ENCODE measurements at places on chromosomes 16 and 17.
A peak's percentile ranks its signal among the peaks of the same experiment; 100 is the strongest.

GRCh38 chr17:45334701-45335677 lies 18.2 kb upstream of the MAP3K14 start:
- no peak for DNase-seq

- no peak for DNase-seq
Measured at GRCh38 chr17:78937561-78937960, 12.4 kb upstream of the TIMP2 start.

GRCh38 chr16:31441956-31442355 lies 633 bp downstream of the ZNF843 start:
- no peak for DNase-seq

- DNase-seq, result no peak
Measured at GRCh38 chr16:1825381-1825863, 1.2 kb downstream of the HAGH start.

- no peak for DNase-seq
Measured at GRCh38 chr17:37706446-37706845, 38.4 kb downstream of the HNF1B start.

- no peak for DNase-seq
Measured at GRCh38 chr17:3911271-3912053, 4.8 kb downstream of the P2RX1 start.

DNA sequence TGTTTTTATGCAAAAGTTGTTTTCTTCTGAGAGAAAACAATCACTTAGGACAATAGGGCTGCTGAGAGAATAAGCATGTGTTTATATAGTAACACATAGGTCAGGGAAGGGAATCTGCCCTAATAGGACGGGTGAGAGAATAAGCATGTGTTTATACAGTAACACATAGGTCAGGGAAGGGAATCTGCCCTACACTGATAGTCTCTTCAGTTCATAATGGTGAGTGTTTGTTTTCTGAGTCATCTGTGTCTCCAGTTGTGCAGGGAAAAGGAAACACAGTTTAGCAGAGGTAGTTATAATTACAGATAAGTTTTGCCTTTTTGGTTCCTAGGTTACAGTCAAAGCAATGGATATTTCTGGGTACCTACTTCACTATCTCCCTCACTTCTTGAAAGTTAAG lies 252.3 kb upstream of the CA10 start:
- no peak for DNase-seq

- DNase-seq, result no peak
Measured at GRCh38 chr16:2238150-2238837, 2.0 kb downstream of the DNASE1L2 start.

DNA sequence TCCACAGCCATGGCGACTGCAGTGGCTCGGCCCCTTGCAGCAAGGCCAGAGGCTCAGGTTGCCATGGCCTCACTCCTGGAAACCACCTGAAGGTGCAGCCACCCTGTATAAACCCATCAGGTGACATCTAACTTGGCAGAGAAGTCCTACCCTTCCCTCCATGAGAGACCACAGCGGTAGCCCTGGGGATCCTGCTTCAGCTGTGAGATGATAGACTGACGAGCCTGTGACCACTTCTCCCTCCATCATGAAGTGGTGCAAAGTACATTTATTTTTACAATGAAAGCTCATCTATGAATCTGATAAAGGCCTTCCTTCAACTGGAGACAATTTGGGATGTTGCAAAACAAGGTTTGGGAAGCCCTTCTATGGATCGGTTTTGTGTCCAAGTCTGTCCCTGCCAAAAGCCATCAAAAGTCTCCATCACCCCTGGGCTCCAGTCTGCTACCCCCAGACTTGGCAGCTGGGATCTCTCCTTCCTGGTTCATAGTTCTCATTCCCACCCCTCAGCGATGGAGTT lies 1.8 kb downstream of the ZACN start:
- DNase-seq, result no peak

- peak; percentile 87 for DNase-seq
Measured at GRCh38 chr17:3030096-3030495, 33.3 kb downstream of the OR1D5 start.

DNA sequence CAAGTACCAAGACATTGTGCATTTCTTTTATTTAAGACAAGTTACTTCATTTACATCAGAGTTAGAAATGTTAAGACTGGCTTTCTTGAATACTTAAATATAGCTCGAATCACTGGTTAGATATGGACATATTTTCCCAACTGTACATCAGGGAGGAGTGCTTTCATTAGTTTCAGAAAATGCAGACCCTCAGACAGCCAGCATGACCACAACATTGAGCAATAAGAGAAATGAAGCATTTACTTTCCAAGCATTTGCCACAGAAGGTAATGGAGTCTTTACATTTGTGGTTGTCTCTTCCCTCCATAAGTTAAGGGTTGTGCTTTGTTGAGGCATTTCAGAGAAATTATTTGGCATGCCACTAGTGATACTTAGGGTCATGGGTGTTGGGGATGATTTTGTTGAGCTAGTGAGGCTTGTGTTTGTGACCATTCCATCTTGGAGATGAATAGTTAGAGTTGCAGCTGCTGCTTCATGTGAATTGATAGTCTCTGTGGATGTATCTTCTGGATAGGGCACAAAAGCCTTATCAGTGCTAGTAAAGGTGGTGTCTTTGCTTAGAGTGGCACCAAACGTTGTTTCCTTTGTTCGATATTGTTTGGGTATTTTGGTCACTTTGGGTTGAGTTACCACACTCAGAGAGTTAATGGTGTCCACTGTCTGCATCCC lies 2.1 kb downstream of the OMG start:
- no peak for DNase-seq

DNA sequence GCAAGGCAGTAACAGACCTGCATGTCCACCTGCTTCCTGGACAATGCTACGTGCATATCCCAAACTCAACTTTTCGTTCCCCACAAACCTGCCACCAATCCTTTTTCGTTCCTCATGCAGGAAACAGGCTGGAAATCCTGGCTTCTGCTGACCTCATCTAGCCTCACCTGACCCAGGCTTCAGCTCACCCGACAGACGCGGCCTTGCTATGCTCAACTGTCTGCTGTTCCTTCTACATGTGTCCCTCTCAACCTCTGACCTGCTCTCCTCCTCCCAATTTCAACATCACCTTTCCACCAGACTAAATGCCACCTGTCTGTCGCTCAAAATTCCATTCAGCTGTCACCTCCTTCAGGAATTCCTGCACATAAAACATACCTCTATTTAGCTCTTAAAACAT lies 44.5 kb downstream of the XPO6 start:
- DNase-seq, result no peak

- DNase-seq, result peak; percentile 75
Measured at GRCh38 chr16:58459344-58460218, 40.4 kb upstream of the NDRG4 start.

DNA sequence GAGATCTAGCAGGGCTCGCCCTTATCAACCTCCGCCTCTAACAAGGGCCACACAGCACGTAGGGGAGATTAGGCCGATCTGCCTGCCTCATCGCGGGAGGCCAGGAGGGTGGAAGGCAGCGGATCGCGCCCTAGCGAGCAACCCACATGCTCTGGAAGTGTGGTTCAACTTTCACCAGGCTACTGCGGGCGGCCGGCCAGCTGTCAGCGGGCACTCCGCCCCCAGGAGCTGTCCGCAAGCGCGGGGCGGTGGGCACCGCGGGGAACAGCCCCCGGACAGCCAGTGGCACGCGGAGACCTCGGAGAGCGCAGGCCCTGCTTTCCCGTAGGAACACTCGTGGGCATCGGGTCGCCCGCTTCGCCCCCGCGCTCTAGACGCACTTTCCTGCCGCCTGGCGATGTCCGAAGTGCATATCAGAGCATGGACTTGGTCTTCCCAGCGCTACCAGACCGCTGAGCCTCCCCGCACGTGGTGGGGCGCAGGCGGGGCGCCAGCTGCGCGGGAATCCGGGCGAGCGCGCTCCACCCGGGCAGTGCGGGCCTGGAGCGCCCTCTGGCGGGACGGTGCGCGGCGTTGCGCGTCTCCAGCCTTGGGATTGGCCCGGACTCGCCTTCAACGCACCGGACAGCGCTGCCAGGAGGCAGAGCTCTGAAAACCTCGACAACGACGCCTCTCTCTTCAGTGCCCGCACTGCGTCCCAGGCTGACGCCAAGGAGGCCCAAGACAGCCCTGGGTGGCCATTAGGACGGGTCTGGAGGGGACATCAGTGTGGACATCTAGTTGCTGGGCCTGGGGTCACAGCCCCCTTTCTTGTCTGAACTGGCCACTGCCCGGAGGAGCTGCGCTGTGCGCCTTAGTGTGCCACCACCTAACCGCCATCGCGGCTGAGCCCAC lies 3.6 kb upstream of the ZNHIT3 start:
- DNase-seq, result peak; percentile 74

GRCh38 chr16:81076566-81077075 lies 417 bp downstream of the C16orf46 start:
- peak; percentile 74 for DNase-seq

DNA sequence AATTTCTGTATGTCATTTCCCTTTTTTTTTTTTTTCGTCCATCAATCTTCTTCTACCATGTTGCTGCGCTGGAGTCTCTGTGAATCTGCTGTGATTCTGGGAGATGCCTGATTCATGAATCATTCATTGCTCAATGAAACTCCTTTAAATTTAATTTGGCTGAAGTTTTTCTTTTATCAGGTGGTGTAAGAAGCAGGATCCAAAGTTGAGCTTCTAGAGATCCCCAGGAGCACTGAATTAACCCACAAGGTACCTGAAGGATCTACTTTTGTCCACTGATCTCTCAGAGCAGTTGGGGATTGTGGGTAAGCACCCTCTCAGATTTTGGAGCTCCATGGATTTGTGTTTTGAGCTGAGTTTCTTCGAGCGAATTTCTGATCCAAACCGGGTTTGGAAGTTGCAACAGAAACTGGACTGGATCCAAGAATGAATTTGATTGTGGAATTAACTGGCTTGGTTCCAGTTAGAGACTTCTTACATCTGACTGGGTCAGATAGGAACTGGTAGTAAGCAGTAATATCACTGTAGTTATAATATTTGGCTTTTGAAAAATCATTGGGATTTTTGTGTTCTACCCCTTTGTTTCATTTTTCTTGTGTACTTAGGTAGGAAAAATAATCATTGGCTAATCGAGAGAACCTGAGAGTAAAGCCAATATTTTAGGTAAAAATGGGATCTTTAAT lies 447.8 kb upstream of the TOM1L1 start:
- no peak for DNase-seq

Data from fibroblast of mammary gland (primary cell).